ENCODE measurements at places on chromosomes 3 and 15.
A peak's percentile ranks its signal among the peaks of the same experiment; 100 is the strongest.

DNA sequence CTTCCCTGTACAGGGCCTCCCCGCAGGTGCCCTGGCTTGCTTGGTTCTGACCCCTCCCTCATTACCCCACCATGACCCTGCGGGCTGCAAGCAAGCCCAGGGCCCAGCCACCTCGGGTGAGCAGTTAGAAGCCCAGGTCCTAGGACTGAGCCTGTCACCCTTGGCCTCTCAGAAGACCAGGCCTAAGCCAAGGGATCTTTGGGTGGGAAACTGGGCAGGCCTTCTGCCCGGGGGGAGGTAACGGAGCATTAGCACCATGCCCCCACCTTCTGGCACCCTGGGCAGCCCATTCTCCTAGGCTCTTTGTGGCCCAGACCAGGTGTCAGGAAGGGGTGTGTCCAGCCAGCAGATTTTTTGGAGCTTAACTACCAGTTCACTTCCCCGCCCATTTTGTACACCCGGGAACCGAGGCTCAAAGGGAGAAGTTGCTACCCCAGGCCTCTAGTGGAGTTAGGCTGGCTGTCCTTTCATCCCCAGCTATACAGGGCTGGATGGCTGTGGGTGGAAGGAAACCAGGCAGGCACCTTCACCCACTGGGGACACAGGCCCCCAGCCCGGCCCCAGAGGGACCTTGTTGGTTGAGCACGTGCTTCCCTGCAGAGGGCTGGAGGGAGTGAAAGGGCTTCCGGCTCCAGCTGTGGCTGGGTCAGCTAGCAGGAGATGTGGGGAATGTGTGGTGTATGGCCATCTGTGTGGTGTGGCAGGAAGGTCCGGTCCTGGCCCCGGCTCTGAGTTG, 1.4 kb downstream of the CSK start:
- peak; percentile 62 for DNase-seq

GRCh38 chr3:136840252-136840651, 21.3 kb downstream of the SLC35G2 start:
- DNase-seq: no peak

GRCh38 chr3:89565098-89565497, 457.7 kb downstream of the EPHA3 start:
- no peak for DNase-seq

DNA sequence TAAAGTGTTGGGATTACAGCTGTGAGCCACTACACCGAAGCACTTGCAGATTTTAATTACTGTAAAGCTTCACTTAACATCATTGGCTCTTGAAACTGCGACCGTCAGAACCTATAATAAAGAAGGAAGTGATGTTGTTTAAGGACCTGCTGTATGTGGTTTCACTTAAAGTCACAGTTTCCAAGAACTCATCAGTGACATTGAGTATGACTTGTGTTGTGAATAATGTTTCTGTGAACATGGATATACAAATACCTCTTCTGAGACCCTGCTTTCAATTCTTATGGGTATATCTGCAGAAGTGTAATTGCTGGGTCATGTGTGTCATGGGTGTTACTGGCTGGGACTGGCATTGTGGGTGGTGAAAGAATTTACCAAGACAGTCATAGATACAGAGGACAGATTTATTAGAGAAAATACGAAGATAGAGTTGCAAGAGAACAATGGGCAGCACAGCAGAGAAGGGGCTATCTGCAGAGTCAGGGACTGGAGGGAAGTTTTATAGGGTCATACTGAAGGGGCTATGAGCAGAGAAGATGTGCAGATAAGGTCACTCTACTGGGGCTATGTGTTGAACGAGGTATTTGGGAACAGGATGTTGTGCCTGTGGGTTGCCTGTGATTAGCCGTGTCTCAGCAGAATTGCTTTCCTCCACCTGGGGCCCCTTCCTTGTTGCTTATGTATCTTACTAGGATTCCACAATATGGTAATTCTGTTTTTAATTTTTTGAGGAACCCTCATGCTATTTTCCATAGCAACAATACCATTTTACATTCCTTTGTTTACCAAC, 4.5 kb downstream of the NDUFB5 start:
- no peak for DNase-seq

GRCh38 chr3:58214484-58215316, 3.9 kb upstream of the DNASE1L3 start:
- no peak for DNase-seq
